ENCODE measurements at places on chromosomes 1 and 21.

DNA sequence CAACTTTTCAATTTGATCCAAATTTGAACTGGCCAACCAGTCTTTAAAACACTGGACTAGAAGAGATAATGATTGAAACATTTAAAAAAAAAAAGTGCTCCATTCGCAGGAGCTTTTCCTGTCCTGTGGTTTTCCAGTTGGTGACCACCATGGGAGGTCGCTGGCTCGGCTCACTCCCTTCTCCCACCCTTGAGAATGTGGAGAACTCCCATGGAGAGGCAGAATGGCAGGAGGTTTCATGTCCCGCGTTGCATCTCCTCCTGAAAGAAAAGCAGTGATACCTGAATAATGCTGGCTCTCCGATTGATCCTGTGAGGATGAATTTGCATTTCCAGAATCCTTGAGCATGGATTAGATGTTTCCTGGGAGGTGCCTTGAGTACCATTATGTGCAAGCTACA is 16.5 kb upstream of the MPZL1 start:
- no peak for DNase-seq

GRCh38 chr1:227561241-227561907 is 2.0 kb upstream of the ZNF678 start:
- DNase-seq, result no peak

- DNase-seq, result no peak
These were observed 22.2 kb downstream of the FMOD start for GRCh38 chr1:203328714-203329122.

- no peak for DNase-seq
These were observed 71.8 kb upstream of the ERRFI1 start for GRCh38 chr1:8097908-8098307.

- no peak for DNase-seq
These were observed 79.9 kb downstream of the FHAD1 start for GRCh38 chr1:15326691-15327588.

- no peak for DNase-seq
These were observed 339.0 kb upstream of the B3GALT2 start for GRCh38 chr1:193525411-193525810.

- no peak for DNase-seq
These were observed 531.7 kb upstream of the PLXNA2 start for GRCh38 chr1:208775841-208776240.

DNA sequence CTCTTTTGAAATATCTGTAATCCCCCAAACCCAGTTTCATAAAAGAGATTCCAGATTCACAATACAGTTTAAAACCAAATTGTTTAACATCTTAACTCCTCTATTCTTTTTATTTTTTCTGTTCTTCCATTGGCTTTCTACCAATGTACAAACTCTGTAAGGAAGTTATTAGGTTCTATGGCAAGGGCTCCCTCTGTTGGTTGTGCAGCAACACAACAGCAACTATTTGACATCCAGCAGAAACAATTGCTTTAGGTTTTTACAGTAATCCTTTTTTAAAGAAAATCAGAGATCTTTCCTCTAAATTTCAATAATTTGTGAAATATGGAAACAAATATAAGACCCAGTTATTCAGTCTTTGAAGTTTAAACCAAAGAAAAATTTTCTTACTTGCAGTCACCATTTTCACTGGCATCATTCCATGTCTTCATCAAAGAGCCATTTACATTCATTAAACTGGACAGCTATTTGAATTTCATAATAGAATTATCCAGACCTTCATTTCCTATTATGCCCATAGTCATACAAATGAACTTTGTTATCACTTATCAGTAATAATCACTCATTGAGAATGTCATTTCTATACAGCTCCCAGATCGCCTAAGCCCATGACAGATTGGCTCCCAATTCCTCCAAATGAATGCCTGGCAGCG is 46.5 kb upstream of the RNF11 start:
- peak; percentile 40 for DNase-seq

DNA sequence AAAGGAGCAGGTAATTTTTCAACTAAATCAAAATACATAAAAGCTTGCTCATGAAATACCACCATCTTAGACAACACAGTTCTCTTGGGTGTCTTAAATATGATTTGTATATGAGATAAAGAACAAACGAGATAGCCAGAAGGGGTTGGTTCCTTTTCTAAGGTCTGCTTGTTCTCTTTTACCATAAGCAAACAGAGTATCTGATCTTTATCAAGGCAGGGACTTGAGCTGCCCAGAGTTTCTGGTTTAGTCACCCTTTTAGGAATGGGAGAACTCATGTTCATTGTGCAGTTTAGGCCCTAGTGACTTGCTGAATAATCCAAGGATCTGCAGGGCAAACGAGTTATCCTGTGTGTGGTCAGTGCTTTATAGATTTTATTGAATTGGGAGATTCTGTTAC is 3.0 kb upstream of the SUCO start:
- DNase-seq, result no peak

DNA sequence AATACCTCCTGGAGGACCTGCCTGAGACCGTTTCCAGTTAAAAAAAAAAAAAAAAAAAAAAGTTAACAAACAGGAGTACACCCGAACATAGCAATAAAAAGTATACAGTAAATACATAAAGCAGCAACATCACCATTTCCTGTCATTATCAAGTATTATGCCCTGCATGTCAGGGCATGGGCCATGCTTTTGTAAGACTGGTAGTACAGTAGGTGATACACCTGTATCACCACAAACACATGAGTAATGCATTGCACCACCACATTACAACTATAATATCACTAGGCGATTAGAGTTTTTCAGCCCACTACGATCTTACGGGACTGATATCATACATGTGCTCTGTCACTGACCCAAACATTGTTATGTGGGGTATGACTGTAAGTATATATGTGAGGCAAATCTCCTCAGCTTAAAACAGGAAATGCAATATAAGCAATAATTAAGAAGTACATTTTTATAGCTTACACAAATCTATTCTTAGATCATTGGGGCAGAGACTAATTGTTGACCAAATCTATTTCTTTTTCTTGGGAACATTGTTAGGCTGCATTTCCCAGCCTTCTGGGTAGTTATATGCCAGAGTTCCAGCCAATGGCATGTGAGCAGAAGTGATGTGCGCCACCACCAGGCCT is 98.1 kb downstream of the PLD5 start:
- no peak for DNase-seq

- DNase-seq, result no peak
These were observed 27.2 kb upstream of the MAN1A2 start for GRCh38 chr1:117339866-117340700.

DNA sequence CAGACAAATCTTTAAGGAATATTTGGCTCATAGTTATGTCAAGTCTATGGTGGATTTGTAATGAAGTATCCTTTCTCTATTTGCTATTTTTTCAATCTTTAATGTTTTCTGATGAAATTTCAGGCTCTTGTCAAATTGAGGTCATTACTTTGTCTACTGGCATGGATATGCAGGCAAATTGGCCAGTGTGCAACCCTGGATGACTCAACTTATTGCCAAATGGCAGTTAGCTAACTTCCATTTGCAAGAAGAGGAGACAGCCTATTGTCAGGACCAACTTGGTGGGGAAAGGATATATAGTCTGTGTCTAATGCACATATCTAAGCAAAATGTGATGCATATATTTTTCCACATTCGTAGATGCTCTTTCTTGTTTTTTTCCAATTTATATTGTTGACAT is 530.5 kb downstream of the PTBP2 start:
- DNase-seq, result no peak

- no peak for DNase-seq
These were observed 4.3 kb downstream of the ERRFI1 start for GRCh38 chr1:8021676-8022266.

DNA sequence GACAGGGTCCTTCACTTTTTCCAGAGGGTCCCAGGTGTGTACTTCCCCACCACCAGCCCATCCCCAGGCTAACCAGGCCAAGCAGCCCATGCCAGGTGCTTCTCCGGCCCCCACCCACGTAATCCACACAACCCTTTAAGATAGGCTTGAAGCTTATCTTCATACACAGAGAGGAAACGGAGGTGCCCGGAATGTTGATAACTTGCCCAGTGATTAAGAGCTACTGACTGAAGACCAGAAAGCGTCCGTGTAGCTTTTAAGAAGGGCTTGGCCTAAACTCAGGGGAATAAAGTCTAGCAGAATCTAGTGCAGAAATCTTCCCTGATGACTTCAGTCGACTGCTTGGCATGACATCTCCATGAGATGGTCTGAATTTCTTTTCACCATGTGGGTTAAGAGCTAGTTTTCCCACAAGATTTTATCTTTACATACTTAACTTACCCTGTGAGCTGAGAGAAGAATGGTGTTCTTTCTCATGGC is 138.7 kb downstream of the GALNT2 start:
- DNase-seq, result no peak
